ENCODE measurements at places on chromosomes 11 and 22.

DNA sequence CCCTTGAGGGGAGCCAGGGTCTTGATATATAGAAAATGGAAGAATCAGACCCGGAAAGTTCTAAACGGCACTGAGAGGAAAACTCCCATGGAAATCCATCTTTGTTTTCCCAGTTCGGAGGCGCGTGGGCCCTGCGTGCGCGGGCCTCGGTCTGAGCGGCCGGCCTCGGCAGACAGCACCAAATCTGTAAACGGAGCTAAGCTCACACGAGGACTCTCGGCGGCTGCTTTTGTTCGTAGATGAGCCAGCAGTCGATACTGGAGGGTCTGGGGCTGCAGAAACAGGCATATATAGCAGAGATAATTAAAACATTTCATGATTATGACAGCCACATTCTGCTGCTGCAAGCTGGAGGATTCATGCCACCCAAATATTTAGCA, 68.5 kb upstream of the PPARA start:
- peaks cover 56% of the 10 kb centered on the region for H3K4me1 ChIP-seq
- H3K27me3 ChIP-seq: no peaks in the 10 kb centered on the region
- H3K27ac ChIP-seq: no peak overlapping the region
- H3K4me3 ChIP-seq: no peak overlapping the region
- no peak for DNase-seq

DNA sequence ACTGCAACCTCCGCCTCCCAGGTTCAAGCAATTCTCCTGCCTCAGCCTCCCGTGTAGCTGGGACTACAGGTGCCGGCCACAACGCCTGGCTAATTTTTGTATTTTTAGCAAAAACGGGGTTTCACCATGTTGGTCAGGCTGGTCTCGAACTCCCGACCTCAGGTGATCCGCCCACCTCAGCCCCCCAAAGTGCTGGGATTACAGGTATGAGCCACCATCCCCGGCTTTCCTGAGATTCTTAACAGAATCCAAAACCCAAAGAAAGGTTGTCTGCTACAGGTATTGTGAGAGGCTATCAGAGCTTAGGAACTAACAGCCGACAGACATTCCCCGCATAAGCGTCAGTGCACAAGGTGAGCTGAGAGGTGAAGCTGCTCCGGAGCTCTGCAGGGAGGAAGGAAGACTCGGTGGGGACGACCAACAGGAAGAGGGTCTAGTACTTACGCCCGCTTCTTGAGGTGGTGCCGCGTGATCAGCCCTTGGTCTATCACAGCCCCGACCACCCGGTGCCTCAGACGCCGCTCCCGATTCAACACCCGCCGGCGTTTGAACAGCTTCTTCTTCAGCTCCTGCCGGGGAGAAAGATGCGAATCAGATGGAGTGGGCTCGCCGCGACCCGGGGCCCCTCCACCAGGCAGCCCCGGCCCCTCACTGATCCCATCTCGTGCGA, 470 bp downstream of the C11orf98 start:
- H3K36me3 ChIP-seq: peaks cover 26% of the 10 kb centered on the region
- DNase-seq: no peak
- H3K27ac ChIP-seq: peak overlapping the region; percentile 97
- H3K4me1 ChIP-seq: peaks cover 11% of the 10 kb centered on the region

DNA sequence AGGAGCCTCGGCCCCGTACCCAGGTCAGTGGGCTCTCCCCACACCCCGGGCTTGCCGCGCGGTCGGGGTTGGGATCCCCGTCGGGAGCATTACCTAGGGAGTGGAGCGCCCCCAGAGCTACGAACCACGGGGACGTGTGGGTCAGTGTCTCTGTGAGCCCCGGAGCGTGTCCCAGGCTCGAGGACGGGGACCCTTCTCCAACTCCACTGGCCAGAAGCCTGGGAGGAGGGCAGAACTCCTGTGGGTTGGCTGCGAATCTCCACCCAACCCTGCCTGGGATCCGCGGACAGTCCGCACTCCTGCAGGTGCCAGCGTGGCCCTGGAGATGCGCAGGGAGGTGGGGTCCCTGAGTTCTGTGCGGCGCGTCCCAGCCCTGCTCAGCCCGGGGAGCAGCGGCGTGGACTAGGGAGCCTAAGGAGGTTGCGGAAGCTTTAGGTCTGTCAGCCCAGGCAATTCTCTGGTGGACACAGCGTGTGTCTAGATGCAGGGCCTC, 346 bp downstream of the PPFIBP2 start:
- H3K27me3 ChIP-seq: peaks cover 33% of the 10 kb centered on the region
- H3K27ac ChIP-seq: no peak overlapping the region
- peak; percentile 13 for DNase-seq
- peaks cover 12% of the 10 kb centered on the region for H3K4me1 ChIP-seq
- peaks cover 13% of the 10 kb centered on the region for H3K36me3 ChIP-seq

GRCh38 chr22:25232301-25232700, 12.9 kb downstream of the CRYBB2 start:
- peaks cover 5% of the 10 kb centered on the region for H3K4me1 ChIP-seq
- no peaks in the 10 kb centered on the region for H3K36me3 ChIP-seq
- DNase-seq: no peak
- no peak overlapping the region for H3K27ac ChIP-seq

DNA sequence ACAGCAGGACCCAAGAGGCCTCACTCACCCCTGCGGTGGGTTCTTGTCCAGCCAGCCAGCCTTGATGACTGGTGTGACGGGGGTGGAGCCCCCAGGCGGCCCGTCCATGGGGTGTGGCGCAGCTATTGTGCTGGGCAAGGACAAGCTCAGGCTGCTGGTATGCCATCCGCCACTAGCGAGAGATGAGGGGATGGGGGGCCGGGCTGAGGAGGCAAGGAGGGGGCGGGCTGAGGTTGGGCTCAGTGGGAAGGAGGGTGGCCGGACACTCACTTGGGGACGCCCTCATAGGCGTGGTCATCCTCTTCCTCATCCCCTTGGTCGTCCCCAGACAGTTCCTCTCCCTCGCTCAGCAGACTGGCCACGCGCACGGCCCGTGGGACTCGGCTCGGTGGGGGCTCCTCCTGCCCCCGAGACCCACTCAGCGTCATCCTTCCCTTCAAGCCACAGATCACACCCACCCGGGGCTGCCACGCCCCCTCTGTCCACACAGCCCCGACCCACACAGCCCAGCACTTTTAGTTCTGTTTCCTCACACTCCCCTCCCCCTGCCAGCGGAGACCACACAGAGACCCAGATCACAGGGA, 38.0 kb upstream of the PDE2A start:
- H3K4me1 ChIP-seq: peaks cover 18% of the 10 kb centered on the region
- no peak overlapping the region for H3K4me3 ChIP-seq
- H3K27me3 ChIP-seq: no peaks in the 10 kb centered on the region

Data from mesenchymal stem cell (in vitro differentiated cells and primary cell).